Right ventricle myocardium inferior (tissue), 1 donor: ENCODE measurements at places on chromosomes 12 and 14. TPM values are rescaled to one million over a fixed set of nuclear protein-coding genes. Genes with fewer than 3 reads are reported as not detected.

DNA sequence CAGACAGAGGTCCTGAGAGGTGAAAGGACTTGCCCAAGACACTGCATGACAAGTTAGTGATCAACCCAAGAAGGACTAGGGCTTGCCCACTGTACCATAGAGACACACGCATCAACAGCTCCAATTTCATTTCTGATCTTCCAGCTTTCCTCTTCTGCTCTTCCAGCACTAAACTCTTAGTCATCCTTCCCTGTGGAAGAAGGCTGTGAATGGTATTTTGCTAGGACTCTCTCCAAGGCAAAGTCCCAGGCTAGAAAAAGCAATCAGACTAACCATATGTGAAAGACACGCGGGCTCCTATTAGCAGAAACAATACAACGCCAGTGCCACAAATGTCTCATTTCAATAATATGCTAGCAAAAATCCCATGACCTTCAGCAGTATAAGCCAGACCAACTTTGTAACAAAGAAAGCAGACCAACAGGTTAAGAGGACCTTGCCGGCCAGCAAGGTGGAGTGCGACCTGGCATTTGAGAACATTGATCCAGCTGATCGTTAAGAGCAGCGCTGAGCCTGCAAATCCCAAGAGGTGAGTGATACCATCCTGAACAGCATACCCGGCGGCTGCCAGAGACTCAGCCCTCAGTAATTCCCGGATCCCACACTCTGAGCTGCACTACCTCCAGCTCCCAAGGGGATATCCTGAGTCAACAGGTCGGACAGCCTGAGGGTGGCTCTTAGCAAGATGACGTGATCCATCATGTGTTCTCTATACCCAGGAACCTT, 132.5 kb downstream of the FOXN3 start:
- no peak for DNase-seq

DNA sequence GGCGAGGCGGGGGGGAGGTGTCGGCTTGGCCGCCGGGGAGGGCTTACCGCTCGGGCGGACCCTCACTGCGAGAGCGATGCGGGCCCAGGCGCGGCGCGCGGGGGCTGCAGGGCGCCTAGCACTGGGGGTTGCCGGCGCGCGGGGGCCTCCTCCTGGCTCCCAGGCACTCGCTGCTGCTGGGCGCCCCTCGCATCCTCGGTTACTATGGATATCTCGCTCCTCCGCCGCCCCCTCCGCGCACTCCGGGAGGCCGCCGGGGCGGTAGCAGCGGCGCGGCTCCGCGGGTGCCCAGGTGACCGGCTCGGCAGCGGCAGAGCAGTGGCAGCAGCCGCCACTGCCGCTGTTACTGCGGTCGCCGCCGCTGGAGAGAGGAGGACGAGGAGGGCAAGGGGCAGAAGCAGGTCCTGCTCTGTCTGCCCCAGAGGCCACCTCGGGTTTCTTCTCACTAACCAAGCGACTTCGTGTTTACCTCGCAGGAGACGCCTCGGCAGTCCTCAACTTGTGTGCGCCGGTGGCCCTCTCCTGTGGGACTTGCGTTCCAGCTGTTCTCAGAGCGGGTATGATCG, 250.1 kb downstream of the APAF1 start:
- DNase-seq = no peak

GRCh38 chr14:51630987-51631386, 20.7 kb upstream of the FRMD6 start:
- DNase-seq = no peak

DNA sequence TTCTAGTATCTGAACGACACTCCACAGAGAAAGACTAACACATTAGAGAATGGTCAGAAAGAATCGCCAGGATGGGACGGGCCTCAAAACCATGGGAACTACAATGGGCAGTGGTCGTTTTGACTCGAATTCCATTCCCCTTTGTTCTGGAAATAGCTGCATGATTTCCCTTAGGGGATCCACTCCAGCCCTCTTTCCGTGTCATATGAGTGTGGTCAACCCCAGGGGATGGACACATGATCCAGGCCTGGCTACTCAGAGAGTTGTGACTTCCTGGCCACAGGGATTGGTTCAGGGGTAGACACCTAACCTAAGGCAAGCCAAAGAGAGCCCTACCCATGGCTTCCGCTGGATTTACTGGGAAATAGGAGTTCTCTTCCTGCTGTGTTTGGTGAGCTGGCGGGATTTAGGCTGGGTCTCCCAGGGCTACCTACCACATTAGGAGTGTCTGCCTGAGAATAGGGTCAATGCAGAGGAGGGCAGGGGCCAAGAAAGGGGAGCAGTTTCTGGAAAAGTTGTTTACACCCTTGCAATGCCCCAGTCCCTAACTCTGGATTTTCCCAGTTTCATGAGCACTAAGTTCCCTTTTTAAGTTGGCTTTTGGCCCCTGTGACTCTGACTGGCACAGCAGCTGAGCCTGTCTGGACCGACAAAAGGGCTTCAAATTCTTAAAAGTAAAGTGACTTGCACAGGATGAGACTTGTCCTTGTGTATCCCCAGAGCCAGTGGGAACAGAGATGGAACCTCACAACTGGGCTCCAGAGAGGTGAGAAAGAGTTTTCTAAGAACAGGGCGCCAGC, 28.1 kb upstream of the GPATCH2L start:
- no peak for DNase-seq

DNA sequence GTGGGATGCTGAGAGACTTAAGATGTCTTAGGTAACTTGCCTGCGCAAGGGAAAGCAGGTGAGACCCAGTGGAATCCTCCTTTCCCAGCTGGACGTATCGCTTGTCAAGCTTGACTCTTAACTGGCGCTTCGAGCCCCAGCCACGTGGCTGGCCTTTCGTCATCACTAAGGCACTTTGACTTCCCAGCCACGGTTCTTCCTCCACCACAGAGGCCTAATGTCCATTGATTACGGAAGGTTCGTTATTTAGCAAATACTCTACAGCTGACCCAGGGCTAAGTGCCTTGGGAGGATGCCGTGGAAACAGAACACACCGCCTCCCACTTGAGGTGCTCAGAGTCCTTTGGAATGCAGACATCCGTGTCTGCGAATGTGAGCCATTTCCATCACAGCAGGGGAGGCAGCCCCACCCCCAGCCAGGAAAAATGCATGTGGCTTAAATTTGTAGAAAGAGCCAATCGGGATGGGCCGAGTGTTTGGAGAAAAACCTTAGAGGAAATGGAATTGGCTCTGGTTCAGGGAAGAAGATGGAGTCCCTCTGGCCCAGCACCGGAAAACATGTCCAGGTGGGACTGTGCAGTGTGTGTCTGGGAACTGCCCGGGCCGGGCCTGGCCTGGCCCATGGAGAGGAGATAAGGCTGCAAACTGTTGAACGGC, 115.7 kb downstream of the PLXNC1 start:
- no peak for DNase-seq

DNA sequence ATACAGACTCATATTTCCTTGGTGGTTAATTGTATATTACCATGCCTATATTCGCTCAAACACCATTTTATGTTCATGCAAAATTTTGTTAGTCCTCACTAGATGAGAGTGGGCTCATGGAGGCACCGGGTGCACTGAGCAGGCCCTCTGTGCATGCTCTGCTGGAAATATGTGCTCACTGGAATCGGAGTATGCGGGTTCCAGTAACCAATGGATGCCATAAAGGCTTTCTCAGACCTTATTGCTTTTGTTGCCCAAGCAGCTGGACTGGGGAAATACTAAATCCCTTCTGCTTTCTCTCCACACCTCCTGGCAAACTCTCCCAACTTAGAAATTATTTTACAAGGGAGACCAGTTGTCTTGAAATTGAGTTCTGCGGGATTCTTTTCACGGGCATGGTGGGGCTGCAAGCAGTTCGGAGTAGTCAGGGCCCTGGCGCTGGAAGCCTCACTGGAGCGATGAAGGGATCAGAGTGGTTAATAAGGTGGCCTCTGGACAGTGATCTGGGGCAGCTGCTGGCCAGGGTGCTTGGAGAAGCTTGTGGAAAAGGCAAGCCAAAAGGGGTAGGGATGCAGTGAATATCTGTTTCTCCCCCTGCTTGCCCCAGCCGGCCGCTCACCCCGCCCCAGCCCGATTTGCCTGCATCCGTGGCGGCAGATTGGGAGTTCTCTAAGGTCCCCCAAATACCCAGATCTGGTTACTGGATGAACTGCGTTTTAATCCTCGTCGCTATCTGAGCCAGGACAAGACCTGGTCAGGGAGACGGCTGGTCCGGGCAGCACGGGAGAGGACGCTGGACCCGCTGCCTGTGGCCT, 7.4 kb upstream of the HOXC6 start:
- DNase-seq = no peak

- DNase-seq = no peak
These were observed 73.7 kb upstream of the CISTR start for GRCh38 chr12:53825246-53826081.

DNA sequence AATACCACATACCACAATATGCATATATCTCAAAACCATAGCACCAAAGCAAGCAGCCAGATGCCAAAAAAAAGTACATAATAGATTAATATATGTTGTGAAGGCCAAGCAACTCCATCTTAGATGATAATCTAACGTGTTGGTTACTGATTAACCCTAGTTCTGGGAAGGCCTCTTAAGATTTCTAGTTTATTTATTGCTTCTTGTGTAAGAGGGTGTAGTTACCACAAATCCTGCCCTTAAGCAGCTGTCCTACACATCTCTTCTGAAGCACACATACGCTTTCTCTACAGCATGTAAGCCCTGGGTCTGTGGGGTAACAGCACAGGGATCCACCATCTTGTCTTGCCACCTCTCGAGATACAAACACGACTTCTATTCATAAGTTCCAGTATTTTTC, 236.8 kb upstream of the AVPR1A start:
- no peak for DNase-seq

DNA sequence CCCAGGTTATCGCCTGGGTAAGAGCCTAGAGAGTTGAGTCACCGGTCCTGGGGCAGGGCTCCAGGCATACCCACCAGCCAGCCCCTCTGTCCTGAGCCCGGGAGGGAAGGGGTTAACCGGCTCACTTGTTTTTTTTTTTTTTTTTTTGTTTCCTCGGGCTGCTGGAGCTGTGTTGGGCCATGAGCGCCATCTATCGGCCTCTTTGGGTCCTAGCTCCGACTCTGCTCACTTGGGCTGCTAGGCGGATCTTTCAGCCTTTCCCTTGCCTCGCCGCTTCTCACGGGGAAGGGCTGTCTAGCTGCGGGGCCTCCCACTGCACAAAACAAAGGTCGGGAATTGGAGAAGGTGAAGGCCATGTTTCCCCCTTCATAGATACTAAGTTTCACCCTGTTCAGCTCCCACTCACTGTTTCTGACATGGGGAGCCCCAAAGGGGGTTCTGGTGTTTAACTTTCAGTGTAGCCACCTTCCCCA, 2.8 kb upstream of the SMUG1 start:
- DNase-seq = peak; percentile 88

GRCh38 chr12:22828066-22828465, 203.1 kb downstream of the ETNK1 start:
- DNase-seq = no peak

DNA sequence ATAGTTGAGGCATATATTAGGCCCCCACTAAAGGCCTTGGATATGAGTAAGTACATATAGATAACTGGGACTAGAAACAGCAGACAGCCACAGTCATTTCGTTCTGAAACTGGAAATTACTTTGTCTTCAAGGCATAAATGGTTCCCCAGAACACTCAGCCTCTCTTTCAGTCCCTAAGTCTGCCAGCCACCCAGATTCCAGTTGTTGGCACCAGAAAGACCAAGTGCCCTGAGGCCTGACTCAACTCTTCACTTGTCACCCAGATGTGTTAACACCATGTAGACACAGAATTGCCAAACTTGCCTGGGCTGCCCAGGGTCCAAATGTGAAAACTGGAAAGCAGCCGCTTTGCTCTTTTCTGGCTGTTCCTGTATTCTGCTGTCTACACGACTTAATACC, 3.0 kb upstream of the LGALS3 start:
- no peak for DNase-seq

GRCh38 chr14:50059763-50060616, 56.4 kb downstream of the VCPKMT start:
- DNase-seq = no peak

GRCh38 chr14:64602826-64603225, 53.1 kb downstream of the PPP1R36 start:
- no peak for DNase-seq

GRCh38 chr12:53299101-53299453, 418 bp upstream of the MYG1 start:
- no peak for DNase-seq

GRCh38 chr14:92451245-92451644, 62.3 kb upstream of the RIN3 start:
- no peak for DNase-seq

DNA sequence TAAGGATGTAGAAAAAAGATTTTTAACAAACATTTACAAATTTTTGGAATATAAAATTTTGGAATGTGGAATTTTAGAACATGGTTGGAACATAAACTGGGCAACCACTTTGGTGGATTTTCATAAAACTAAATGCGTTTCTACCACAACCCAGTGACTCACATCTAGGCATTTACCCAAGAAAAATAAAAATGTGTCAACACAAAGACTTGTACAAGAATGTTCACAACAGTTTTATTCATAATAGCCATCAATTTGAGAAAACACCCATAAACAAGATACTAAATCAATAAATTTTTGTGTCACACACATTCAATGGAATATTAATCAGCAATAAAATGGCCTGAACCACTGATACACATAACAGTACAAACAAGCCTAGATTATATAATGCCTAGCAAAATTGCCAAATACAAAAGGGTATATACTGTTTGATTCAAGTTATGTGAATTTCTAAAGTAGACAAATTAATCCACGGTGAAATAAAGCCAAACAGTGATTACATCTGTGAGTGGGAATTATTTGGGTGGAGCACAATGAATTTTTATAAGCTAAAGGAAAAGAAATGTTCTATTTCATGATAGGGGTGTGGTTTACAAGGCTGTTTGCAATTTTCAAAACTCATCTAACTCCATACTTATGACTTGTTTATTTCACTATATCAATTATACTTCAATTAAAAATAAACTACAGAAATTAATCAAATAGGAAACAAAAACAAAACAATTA, 415.2 kb upstream of the OR4E1 start:
- DNase-seq = no peak

GRCh38 chr12:25052196-25052913, 103.5 kb upstream of the BCAT1 start:
- no peak for DNase-seq

- no peak for DNase-seq
These were observed 133.3 kb upstream of the PWP1 start for GRCh38 chr12:107552263-107552662.

DNA sequence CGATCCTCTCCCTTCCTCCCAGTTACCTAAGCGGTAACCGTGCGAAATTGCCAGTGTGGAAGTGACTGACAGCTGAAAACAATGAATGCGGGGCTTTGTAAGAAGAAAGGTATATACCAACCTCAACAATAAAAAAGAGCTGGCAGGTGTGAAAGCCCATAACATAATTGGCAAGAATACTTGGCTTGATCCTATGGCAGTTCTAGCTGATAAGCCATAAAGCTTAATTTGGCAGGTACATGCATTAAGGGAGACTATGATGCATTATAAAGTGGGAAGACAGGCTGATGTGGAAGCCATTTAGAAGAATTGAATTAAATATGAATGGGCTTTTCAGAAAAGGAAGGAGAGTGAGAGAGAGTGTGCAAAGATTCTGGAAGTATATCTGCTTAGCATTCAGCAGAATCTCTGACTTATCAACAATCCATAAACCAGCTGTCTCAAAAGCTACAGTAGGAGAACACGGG, 71.3 kb downstream of the CRACR2A start:
- no peak for DNase-seq

- no peak for DNase-seq
These were observed 128.7 kb downstream of the ALG10 start for GRCh38 chr12:34151019-34151418.

The LRP1-AS gene
- total RNA-seq = not detected
